ENCODE measurements at places on chromosomes 1 and 21. TPM values are rescaled to one million over a fixed set of nuclear protein-coding genes. Genes with fewer than 3 reads are reported as not detected.

The GNG4 gene
- total RNA-seq, result 1.8 TPM

DNA sequence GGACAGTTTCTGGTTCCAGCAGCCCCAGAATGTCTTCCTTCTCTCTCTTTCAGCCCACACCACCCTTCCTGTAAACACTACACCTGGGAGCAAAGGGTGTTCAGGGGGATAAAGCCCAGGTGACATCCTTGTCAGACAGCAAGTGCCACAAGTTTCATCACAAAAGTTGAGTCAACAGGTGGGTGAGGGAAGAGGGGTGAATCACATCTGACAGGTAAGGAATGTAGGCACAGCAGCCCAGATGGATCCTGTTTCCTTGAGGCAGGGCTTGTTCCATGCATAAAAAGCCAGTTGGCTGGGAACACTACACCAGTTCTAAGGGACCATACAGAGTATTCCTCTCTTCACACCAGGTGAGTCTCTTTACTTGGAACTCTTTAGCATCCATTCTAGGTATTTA is at the start of gene SPRR1B:
Gene SPRR1B, plus strand, starts transcription at position 309 of the 400 bp plus-strand sequence. CDS start 1,143 bp downstream, outside the sequence.
- no peak for DNase-seq

The P3R3URF gene
- total RNA-seq, result not detected

DNA sequence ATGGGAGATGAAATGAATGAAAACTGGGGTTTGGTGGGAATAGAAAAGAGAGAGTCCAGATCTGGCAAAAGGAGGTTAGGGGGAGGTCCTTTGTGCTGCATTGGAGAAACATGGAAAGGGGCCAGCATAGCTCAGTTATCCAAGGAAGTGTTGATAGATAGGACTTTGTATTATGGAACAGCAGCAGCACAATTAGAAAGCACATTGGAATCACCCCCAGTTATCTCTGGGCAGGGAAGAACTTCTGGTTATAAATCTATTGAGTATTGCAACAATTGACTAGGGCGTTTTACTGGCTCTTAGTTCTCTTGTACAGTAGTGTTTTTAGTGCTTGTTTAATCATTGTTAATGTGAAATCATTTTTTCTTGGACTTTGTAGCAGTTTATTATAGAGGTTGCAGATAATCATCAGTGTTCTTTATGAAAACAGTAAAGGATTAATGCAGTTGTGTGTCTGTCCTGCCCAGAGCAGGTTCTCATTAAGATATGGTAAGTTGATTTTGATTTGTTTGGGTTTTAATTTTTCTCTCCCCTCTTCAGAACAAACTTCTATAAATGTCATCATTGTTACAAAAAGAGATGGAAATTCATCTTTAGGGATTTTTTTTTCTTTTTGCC is 76.6 kb downstream of the NR5A2 start:
- no peak for DNase-seq

The UBL4B gene
- not detected for total RNA-seq

The CA6 gene
- total RNA-seq, result 2.5 TPM

DNA sequence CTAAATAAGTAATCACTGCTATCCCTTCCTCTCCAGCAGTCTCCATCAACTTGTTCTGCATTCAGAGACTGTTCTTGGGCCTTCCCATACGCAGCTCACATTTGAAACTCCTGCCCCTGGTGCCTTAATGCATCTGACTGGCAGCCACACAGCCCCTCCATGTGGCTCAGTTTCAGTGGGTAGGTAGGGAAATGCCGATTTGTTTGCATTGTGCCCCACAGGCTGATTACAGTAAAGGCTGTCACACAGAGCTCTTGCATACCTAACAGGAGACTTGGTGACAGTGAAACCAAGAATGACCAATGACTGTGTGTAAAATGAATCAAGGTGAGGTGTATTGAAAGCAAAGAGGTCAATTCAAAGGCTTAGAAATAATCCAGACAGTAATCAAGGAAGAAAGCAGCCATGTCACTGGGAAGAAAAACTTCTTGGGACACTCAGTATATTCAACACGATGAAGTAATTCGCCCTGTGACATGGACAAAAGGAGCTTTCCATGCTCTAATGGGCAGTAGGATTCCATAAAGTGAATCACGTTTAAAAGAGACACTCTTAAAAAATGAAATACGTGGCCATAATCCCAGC is 12.7 kb upstream of the B3GALNT2 start:
- DNase-seq, result no peak

DNA sequence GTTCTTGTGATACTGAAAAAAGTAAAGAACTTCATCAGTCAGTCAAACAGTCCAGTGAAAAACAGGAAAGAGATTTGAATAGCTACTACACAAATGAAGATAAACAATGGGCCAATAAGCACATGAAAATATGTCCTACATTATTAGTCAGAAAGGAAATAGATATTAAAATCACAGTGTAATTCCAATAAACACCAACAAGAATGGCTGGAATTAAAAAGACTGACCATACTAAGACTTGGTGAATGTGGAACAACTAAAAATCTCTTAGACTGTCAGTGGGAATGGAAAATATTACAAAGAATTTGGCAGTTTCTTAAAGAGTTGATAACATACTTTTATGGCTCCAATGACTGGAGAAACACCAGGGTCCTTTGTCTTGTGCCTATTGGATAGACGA is 241.8 kb upstream of the USP24 start:
- DNase-seq, result no peak

DNA sequence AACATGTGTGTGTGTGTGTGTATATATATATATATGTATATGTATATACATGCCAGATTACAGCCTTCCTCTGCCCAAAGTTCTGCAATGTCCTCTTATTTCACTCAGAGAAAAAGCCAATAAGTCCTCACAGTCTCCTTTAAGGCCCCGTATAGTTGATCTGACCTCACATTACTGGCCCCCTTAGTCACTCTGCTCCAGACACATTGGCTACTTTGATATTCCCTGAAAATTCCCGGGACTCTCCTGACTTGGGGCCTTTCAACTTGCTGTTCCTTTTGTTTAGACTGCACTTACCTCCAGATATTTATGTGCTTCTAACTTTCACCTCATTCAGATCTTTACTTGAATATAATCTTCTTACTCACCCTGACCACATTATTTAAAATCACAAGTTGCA is 4.2 kb upstream of the BSDC1 start:
- DNase-seq, result no peak

GRCh38 chr1:111639602-111640198 is 20.1 kb downstream of the RAP1A start:
- DNase-seq, result no peak

- DNase-seq, result no peak
These were observed 23.8 kb downstream of the PLA2G2A start for GRCh38 chr1:19955534-19956170.

The MAP10 gene
- 4.9 TPM for total RNA-seq

The PCP4 gene
- not detected for total RNA-seq

- DNase-seq, result no peak
These were observed 63.4 kb upstream of the PSEN2 start for GRCh38 chr1:226806988-226807387.

DNA sequence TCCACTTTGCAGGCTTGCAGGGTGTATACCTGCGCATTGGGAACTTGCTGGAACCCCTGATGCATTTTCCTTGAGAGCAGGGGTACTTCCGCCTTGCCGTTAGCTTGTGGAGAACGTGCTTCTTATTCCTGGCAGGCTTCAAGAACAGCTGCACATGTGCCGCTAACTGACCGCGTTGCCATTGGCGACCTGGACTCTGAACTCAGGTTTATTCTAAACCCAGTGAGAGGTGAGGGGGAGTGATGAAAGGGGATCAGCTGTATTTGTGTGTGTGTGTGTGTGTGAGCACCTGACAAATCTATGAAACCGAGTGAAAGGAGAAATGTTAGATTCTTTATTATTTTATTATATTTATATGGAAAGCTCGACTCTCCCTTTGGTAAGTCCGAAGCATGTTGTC is 128.6 kb downstream of the HUNK start:
- DNase-seq, result no peak

GRCh38 chr1:18927654-18928272 is 25.4 kb upstream of the ALDH4A1 start:
- DNase-seq, result no peak

DNA sequence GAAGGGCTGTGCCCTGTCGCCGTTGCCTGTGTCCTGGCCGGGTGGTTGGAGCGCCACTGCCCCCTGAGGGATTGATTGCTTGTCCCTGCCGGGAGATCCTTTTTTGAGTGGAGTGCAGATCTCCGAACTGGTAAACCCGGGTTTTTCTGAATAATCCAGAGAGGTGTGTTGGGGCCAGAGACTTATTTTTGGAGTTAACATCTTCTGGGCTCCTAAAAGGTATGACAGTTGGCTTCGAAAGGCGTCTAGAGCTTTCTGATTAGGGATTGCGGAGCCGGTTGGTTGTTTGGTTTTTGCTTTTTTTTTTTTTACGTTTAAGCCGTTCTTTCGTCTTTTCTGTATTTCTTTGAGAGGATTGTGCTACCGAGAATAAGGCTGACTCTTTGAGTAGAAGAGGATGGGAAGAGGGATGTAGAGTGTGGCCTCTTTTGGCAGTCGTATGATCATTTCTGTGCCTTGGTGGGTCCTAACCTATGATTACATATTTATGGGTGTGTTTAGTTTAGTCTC is 756 bp downstream of the RLF start:
- no peak for DNase-seq

The RPS8 gene
- 1,789 TPM for total RNA-seq

The FOXO6 gene
- total RNA-seq, result 0.23 TPM

GRCh38 chr1:207581496-207582153 is 63.3 kb upstream of the CR1L start:
- DNase-seq, result no peak

DNA sequence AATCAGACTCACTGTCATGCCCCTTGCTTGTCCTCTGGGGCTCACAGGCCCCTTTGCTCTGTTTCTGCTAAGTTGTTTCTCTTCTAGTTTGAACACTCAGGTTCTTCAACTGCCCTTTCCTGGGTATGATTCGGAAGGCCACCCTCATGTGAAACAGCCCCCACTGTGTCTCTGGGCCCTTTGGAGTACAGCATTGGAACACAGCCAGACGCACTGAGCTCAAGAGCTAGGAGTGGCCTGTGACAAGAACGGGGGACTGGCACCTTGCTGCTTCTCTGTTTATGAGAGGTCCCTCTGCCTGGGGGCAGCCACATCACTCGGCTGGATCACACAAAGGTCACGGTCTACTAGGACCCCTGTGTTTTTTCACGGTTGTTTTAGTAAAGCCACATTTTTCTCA is 114.4 kb upstream of the ZC3H12A start:
- DNase-seq, result no peak

- DNase-seq, result peak; percentile 16
These were observed 455 bp downstream of the UCHL5 start for GRCh38 chr1:193058529-193059281.

DNA sequence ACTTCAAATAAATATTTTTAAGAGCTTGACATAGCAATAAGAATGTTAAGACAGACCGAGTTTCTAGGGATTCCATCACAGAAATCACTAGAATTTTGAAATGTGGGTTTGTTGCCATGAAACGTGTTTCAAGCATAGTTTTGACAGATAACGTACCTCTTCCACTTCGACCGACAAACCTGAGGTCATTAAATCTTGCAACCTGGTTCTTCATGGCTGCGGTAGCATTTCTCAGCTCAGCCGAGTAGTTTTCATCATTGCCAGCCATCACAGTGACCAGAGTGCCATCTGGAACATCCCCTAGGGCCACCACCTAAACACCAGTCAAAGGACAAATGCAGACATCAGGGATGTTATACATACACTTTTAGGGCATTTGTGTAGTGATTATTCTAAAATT is 168.7 kb downstream of the RUNX1 start:
- no peak for DNase-seq

Data from endothelial cell (in vitro differentiated cells).